ENCODE measurements at places on chromosomes 6 and 20. TPM values are rescaled to one million over a fixed set of nuclear protein-coding genes. Genes with fewer than 3 reads are reported as not detected.

MARCKS gene
- 498 TPM for total RNA-seq

- DNase-seq = no peak
These were observed 19.9 kb downstream of the CAP2 start for GRCh38 chr6:17413313-17413750.

DNA sequence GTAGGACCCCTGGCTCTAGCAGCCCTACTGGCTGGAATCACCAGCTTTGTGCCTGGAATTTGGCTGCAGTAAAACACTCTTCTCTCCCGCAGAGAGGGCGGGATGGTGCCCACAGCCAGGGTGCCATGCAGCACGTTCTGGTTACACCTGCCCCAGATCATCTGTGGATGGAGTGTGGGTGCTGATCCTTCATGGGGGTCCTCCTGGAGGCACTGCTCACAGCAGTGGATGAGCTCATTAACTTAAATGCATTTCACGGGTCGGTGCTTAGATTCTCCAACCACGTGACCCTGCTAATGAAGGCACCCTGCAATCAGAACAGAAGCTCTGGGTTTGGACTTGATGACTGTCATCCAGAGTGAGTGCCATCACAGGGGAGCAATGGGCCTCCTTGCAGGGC, 138.6 kb upstream of the AFDN start:
- DNase-seq = no peak

DNA sequence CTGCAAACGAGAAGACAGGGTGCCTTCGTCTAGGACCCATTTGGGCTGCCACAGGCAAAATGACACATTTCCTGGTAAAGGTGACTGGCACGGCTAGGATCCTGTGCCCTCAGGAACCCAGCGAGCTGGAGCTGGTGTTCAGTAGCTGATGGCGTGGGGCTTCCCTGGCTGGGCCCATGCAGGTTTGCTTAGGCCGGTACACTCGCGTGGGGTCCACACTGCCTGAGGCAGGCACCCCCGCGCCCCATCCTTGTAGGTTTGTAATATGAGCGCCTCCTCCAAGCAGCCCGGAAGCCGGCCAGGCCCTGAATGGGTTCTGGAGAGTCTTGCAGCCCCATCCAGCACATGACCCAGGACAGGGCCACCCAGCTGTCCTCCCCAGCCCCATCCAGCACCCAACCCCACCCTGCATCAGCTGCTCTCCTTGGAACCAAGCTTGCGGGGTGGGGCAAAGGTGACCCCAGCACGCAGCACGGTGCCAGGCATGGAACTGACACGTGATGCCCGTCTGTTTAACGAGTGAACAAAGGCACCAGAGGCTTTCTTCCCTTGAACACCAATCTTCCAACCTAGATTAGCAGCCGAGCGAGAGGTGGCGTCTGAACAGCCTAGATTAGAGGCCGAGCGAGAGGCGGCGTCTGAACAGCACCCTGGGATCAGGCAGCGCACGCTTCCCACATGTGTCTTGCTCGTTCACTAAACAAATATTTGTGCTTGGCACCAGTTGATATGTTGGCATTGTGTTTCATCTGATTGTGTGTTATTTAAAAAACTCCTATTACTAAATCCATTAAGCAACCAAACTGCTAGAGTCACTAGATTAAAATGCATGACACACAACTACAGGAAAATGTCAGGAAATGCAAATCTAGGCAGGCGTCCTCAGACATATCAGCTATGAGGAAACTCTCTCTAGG, 112.1 kb downstream of the DLL1 start:
- no peak for DNase-seq

DNA sequence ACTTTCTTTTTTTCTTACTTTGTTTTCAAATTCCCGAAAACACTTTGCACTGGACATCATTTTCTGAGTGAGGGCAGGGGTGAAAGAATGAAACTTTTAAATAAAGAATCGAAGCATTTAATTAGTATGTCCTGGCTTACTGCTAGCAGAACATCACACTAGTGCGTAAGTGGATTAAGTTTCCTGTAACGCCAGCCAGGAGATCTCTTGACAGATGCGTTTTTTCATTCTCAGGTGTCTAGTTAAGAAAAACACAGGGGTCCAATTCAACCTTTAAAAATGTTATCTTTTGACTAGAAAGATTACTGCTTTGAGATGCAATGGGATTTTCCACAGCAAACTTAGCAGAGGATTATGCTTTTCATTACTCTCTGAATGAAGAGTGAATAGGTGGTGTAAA, 858.8 kb upstream of the EPHA7 start:
- DNase-seq = no peak
